ENCODE measurements at places on chromosomes 13 and 19.

DNA sequence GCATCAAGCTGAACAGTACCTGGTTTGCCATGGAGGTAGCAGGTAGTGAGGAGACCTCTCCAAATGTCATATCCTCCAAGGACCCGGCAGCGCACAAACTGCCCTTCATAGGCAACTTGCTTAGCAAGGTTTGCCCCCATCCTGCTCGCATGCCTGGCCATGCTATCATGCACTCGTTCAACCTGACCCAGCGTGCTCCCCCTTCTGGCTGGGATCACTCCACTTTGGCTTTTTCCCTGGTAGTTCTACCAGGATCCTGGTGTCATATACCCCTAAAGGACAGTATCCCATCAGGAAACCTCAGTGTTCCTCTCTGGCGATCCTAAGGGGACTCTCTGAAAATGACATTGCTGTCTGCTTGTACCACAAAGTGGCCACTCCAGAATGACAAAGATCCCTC is 38.6 kb upstream of the ZNF30 start:
- no peak for DNase-seq

- DNase-seq: no peak
These were observed 10.4 kb downstream of the LMNB2 start for GRCh38 chr19:2446381-2446780.

GRCh38 chr19:1549332-1549945 is 18.7 kb downstream of the MEX3D start:
- DNase-seq: no peak

DNA sequence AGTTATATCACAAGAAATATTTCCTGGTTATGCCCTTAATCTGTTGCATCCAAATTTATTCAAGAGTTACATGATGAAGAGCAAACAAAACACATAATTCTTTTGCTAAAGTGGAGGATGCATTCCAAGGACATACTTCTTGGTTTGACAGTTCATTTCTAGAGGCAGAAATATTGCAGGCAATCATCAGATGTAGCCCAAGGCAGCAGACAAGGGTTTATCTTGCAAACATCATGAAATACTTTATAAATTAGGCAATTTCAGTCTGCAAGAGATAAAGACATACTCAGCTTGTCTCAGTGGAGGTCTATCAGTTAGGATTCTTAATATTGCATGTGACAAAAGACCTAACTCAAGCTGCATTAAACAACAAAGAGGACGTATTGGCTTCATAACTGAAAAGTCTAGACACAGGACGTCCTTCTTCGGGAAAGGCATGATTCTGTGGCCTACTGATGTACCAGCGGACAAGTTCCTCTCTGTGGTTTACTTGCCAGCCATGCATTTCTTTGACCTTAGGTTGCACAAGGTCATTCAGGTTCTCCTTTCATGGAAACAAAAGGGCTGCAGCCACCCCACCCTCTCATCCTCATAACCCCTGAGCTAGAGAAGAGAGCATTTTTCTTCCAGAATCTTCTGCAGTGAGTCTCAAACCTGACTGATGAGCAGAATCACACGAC is 204.1 kb downstream of the KATNAL1 start:
- DNase-seq: no peak

DNA sequence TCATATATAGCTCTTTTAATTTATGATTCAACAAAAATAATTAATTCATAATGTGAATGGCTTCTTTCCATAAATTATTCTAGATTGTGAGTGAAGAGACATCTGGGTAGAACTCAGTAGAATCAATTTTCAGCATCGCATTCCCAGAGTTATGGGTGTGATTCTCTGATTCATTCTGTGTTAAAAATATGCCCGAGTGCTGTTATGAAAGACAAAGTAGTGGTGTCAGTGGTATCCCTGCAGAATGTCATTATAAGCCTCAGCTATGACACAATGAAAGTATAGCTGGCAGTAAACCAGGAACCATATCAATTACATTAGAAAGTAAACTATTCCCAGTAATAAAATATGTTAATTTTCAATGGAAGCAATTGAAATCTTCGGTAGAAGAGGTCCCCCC is 480.5 kb upstream of the SLITRK1 start:
- no peak for DNase-seq

- no peak for DNase-seq
These were observed 29.7 kb upstream of the MIER2 start for GRCh38 chr19:374183-374885.

DNA sequence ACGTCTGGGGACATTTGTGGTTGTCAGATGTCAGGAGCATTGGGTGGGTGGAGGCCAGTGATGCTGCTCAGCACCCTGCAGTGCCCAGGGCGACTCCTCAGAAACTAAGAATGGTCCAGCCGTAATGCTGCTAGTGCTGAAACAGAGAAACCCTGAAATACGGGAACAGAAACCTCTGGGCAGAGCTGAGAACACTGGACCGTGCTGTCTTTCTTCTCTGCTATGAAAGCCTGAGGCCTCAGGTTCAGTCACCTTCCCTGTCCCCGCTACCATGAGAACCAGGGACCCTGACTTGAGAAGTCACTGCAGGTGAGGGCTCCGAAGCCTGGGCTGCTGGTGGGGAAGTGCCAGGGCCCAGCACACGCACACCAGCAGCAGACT is 13.4 kb downstream of the CAPS start:
- no peak for DNase-seq

DNA sequence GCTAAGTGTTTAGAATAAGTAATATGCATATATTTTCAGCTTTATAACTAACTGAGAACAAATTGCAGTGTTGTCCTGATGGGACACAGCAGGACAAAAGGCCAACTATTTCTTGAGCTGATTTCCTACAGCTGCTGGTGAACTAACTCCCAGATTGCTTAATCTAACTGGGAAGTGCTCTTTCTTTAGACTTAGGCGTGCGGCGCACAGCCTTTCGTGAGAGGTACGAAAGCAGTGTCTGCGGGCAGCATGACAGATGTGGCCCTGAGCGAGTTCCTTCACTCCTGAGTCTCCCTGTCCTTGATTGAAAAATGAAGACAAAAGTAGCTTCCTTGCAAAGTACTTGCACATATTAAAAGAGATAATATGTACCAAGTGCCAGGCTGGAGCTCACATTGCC is 47.3 kb upstream of the NPAS1 start:
- DNase-seq: no peak

- DNase-seq: no peak
These were observed 7.0 kb upstream of the MAMSTR start for GRCh38 chr19:48726556-48726955.

DNA sequence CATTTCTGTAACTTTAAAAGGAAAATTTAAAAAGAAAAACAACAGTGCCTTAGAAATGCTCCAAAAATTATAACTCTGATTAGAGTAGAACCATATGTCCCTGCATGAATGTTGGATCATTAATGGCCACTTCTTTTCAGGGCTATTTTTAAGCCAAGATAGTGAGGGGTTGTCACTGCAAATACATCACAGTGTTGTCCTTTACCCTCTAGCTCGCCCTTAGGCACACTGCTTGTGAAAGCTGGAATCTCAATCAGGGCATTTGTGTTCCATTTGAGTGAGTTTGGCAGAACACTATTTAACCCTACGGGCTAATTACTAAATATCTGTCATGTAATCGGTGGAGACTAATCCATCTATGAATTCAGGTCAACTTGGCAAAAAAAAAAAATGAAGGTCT is 212.2 kb downstream of the NHLRC3 start:
- DNase-seq: no peak

DNA sequence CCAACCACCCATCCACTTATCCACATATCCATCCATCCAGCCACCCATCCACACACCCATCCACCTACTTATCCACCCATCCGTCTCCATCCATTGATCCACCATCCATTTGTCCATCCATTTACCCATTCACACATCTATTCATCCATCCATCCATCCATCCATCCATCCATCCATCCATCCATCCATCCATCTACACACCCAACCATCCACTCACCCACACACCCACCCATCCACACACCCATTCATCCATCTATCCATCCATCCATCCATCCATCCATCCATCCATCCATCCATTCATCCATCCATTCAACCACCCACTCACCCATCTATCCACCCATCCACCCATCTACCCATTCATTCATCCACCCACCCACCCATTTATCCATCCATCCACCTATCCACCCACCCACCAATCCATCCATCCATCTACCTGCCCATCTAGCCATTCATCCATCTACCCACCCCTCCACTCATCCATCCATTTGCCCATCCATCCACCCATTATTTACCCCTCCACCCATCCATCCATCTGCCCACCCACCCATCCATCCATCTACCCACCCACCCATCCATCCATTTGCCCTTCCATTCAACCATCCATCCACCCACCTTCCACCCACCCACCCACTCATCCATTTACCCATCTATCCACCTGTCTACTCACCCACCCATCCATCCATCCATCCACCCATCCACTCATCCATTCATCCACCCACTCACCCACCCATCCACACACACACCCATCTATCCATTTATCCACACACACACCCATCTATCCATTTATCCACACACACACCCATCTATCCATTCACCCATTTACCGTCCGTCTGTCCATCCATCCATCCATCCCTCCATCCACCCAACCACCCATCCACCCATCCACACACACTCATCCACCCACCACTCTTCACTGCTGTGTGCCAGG is 2.5 kb upstream of the TMPRSS9 start:
- no peak for DNase-seq

DNA sequence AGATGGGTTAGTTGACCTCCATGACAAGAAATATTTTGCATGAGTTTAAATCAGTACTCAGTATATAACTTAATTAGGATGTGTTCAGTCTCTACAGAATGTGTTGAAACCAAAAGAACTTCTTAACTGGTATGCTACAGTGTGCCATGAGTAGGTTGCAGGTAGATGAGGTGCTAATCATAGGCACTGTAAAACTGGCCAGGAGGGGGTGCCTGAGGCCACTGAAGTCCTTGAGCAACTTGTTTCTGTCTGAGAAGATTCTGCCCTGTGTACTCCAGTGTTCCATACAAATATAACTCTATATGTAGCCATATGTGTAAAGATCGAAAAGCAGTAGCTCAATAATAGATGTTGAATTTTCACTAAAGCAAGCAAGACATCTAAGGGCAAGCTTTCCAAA is 549.2 kb upstream of the KLF12 start:
- DNase-seq: no peak

DNA sequence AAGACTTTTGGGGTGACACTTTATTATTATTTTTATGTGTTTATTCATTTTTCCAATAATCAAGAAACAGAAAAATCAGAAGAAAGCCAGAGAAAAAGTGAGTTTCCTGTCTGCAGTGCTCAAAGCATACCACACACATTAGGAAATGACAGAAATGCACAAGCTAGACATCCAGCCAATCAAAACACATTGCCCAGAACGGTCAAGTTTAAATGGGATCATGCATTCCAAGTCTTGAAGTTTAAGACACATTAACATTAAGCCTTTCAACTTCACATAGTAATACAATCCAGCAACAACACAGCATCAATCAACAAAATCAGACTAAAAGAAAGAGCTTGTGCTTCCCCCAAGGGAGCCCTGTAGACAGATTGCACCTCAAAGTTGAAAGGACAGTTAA is 28.7 kb upstream of the MEDAG start:
- DNase-seq: no peak

DNA sequence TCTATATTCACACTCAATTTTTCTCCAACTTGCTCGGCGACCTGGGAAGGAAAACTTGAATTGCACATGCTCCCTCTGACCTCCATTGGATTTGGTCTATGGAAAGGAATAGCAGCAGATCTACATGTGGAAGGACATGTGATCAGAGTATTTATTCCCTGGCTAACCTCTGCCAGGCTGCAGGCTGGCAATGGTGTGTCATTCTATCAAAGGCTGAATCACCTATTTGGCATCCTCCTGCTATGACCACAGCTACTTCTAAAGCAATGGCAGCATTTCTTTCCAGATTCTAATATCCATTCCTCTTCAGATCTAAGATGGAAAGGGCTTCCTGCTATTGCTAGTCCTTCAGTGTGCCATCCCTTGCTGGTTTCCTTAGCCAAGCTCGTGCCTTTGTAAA is 144.3 kb upstream of the FREM2 start:
- no peak for DNase-seq

DNA sequence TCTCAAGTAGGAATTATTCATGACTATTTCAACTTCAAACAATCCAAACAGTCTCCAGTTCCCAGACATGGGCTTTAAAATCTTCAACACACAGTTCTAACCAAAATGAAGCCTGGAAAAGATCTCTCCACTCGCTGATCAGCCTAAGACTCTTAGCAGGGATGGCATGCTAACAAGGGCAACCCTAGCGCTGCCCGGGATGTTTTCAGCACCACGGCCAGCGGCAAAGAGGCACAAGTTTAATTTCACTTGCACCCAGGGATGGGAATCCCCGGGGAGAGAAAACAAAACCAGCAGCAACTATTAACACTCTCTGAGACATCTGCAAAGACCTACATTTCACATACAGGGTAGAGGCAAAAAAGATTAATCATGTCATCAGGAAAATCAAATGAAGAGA is 43.0 kb downstream of the CACNA1A start:
- DNase-seq: no peak

DNA sequence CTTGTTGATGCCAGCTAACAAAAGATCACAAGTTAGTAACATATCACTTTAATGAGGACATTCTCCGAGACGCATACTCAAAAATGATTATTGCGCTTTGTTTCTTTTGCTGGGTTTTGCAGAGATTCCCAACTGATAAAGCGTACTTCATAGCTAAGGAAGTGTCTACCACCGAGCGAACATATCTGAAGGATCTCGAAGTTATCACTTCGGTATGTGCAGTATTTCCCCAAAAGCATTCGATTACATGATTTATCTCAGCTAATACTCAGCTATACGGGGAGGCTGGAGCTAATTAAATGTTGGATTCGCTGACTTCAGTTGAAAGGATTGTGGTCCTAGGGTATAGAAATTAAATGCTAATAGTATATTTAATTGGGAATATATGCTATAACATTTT is 166.3 kb downstream of the STK24 start:
- no peak for DNase-seq

DNA sequence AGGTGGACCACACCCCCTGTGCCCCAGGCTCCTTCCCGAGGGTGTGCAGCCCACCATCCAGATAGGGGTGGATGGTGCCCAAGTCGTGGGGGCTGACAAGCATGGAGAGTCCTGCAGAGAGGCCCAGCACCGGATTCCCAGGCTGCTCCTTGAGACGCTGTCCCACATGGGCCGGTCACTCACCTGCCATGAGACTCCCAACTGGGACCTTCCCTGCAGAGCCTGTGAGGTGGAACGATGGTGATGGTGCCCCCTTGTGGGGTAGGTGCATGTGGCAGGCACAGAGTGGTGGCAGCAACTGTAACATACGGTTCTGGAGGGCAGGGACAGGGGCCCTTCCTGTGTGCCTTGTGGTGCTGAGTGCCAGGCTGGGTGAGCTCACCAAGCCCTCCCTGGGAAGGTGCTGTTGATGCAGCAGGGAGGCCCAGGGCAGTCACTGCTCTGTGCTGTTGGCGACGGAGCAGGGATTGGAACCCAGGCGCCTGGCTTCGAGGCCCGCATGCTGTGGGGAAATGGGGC is 33.1 kb downstream of the PPP1R37 start:
- DNase-seq: peak; percentile 56

All from activated T-cell treated with anti-CD3 and anti-CD28 coated beads for 1 hour (primary cell).